ENCODE measurements at places on chromosomes 5 and 9.
A peak's percentile ranks its signal among the peaks of the same experiment; 100 is the strongest.

DNA sequence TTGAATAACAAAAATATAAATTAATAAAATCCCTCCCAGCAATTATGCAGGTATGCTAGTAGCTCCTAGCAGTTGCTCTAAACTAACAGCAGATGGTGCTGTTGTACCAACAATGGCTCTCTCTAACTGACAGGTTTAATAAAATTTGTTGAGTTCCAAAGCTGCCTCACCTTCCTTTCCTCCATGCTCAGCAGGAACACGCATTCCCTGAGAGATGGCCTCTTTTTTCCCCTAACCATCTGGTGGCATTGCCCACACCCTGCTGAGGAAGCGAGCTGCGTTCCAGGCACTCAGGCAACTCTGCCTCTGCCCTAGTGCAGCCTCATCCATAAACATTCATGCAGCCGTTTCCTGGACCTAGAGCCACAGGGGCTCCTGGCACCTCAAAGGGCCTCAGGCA, 106.2 kb downstream of the KLHL3 start:
- peak; percentile 70 for DNase-seq

GRCh38 chr9:70413799-70414775, at the start of gene KLF9:
Gene KLF9 (minus strand): TSS chr9:70414657. CDS start chr9:70413363, 1,294 bp downstream.
- peak; percentile 95 for DNase-seq

GRCh38 chr5:40390281-40391149, 289.2 kb upstream of the PTGER4 start:
- DNase-seq, result no peak

DNA sequence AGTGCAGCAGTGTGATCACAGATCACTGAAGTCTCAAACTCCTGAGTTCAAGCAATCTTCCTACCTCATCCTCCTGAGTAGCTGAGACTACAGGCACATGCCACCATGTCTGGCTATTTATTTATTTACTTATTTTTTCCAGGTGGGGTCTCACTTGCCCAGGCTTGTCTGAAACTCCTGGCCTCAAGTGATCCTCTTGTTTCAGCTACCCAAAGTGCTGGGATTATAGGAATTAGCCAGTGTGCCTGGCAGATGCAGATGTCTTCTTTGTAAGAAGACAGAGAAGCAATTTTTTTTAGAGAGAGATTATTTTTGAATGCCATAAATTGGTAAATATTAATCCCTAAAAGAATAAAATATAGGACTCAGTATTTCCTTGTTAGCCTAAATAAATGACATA, 54.3 kb downstream of the CHSY3 start:
- DNase-seq, result no peak

DNA sequence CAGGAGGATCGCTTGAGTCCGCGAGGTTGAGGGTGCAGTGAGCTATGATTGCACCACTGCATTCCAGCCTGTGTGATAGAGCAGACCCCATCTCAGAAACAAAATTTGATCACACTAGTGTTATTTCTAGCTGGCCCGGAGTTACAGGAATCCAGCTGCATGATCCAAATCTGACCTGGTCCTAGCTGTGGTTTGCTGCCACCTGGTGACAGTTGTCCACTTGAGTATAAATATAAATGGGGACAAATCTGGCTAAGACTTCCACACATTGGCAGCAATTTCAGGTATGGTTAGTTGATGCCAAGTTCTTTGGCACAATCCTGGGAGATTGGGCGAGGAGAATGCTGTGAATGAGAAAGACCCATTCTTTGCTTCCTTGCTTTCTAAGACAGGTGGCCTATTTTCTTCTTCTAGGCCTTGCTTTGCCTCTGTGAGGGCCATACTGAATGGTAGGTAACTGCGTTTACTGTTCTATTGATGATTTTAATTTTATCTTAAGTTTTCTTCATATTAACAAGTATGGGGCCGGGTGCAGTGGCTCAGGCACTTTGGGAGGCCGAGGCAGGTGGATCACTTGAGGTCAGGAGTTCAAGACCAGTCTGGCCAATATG, 35.4 kb downstream of the UBE2R2 start:
- DNase-seq, result peak; percentile 83

DNA sequence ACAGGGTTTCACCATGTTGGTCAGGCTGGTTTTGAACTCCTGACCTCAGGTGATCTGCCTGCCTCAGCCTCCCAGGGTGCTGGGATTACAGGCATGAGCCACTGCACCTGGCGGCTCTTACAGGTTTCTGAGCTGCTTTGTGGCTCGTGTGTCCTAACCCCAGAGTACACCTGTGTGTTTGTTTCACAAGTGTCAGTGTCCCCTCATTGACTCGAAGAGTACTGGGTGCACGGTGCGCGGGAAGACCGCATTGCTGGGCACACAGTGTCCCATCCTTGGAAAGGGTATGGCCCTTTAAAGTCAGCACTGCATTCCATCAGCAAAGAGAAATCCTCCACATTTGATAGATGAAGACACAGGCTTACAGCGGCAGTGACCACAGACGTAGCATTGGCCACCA, 23.8 kb downstream of the NDST1 start:
- DNase-seq, result no peak

GRCh38 chr9:6305954-6306563, 22.1 kb upstream of the TPD52L3 start:
- peak; percentile 7 for DNase-seq
